Osteoblast (primary cell): ENCODE measurements at places on chromosomes 4 and X.

DNA sequence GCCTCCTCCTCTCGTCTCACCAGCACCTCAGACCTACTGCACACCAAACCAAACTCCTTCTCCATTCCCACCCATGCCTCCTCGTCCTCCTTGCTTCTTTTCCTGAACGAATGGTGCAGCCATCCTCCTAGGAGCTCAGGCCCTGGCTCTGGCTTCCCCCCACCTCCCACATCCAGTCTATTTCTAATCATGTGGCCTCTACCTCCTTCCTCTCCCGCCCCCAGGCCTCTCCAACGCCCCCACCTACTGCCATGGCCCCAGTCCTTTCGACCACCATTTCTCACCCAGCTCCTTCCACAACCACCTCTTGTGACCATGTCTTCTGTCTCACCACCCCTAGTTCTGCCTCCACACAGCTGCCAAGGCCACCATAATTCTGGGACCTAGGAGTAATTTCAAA is 127.1 kb downstream of the PJA1 start:
- DNase-seq = peak; percentile 43

DNA sequence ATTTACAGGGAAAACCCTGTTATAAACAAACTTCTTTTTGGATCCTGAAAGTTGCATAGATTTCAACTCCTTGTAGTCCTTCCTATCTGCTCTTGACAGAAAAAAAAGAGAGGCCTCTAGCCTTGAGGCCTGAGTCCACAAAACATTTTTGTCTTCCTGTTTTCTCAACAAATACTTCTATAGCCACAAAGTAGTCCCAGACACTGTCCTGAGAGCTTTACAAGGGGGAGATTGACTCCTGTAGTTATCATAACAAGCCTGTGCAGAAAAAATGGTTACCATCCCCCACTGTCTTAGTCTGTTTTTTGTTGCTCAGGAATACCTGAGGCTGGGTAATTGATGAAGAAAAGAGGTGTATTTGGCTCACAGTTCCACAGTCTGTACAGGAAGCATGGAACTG is 35.2 kb downstream of the PCDH7 start:
- DNase-seq = no peak

DNA sequence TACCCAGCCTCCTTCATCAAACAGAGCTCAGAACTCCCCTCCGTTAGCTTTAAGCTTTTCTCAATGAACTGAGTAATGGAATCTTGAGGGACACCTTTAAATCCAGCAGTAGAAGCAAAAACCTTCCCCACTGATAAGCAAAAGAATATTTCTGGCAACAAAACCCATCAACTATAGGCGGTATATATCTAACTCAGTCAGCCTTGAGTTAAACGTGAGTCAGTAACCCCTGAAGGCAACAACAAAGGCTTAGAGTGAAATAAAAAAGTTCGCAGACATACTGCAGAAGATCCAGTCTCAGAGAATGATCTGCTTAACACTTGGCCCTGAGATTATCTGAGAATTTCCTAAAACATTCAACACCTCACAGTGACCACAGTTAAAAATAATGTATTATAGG is 77.2 kb downstream of the DMD start:
- DNase-seq = no peak

- no peak for DNase-seq
These were observed 95.8 kb downstream of the MGST2 start for GRCh38 chr4:139761461-139761860.

- no peak for DNase-seq
These were observed 528.2 kb upstream of the FAT1 start for GRCh38 chr4:187251896-187252295.

DNA sequence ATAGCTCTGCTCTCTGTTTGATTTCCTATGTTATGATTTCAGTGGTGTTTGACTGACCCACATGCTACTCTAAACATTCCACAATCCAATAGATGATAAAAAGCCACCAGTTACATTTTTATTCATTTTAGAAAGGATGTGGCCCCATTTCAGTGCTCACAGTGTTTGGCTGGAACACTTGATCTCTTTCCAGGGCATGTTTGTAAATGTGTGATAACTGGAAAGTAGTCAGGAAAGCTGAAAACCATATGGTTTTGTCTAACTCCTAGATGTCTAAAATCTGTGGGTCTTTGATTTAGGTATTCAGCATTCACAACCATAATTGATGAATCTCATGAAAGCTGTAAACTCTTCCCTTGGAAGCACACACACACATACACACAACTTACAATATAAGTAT is 904.9 kb upstream of the AGA start:
- no peak for DNase-seq

GRCh38 chr4:158304694-158305093 is 94.4 kb downstream of the TMEM144 start:
- DNase-seq = no peak

DNA sequence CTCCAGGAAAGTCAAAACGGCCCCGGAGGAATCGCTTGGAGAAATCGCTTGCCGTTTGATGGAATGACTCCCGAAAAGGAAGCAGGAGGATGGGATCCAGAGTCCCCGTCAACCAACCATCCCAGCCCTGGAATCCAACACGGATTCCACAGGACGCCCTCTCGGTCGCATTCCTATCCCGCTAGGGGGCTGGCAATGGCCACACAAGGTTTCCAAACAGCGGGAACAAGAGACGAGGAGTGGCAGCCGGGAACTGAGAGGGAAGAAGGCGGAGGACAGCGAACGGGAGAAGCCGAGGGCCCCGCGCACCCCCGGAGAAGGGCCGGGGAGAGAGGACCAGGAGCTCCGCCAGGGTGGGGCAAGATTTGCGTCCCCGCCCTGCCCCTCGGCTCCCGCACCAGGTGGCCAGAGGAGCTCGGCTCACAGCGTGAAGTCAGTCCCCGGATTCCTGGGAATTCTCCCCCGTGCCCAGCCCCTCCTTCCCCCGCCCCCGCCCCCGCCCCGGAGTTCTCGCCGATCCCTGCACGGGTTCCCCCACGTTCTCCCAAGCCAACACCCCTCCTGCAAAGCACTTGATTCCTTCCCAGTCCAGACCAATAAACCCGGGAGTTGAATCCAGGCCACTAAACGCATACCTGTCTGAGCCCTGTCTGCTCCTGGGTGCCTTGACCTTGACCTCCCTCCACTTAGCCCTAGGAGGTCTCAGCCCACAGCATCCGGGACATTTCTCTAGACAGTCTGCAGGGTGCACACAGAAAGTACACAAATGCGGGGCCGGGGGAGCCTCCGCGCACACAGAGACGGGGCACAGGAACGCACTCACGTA is 1.4 kb downstream of the PDZD4 start:
- peak; percentile 70 for DNase-seq

DNA sequence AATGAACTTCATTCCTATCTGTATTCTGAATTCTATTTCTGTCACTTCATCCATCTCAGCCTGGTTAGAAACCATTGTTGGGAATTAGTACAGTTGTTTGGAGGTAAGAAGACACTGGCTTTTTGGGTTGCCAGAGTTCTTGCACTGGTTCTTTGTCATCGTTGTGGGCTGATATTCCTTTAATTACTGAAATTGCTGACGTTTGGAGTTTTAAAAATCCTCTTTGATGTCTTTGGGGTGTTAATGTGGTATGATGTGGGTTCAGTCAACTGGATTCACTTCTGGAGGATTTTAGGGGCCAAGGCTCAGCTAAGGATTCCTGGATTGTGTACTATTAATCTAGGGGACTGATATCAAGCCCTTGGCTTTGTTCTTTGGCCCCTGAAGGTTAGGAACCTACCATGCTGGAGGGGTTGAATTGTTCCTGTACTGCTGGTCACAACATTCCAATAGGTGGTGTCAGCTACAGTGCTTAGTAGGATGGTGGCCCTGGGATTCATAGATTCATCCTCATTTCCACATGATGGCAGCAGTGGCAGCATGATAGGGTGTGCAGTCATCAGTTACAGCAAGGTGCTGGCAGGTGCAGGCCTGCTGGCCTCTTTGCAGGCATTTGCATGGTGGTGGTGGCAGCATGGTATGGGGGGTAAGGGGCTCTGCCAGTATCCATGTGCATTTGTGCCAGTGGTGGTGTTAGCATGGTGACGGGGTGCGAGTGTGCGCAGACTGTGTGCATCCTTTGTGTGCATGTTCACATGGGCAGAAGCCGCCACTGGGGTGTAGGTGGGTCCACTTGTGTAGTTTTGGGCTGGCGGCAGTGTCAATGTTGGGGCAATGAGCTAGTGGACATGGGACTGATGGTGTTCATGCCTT is 301.3 kb downstream of the TEX13C start:
- DNase-seq = no peak
